GM10248 (cell line): ENCODE measurements at places on chromosomes 1 and 21.

GRCh38 chr21:45856906-45857305, 124.7 kb upstream of the COL6A1 start:
- DNase-seq, result no peak

- no peak for DNase-seq
Observed at GRCh38 chr1:229863651-229864545, 203.1 kb upstream of the GALNT2 start.

- DNase-seq, result no peak
Observed at GRCh38 chr1:28058971-28059878, 29.2 kb downstream of the EYA3 start.

DNA sequence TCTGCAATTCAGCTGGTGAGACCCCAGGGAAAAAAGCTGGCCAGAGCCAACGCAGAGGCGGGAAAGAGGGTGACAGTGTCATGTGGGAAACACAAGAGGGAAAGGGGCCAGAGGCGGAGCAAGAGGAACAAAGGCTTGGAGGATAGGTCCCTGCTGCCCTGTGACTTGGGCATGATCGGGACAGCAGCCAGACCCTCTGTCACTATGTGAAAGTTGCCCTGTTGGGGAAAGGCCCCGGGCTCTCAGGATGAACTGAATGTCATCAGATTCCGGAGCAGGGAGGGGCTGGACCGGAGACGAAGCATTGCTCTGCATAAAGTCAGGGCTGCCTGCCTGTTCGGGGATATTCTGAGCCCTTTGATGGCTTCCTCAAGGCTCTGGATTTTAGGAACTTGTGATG, 5.7 kb upstream of the ELF3 start:
- DNase-seq, result no peak

- no peak for DNase-seq
Observed at GRCh38 chr1:112061056-112061455, 71.6 kb upstream of the KCND3 start.

GRCh38 chr1:224637515-224637914, 21.4 kb downstream of the CNIH3 start:
- DNase-seq, result no peak

- no peak for DNase-seq
Observed at GRCh38 chr1:60274422-60275290, 201.1 kb upstream of the C1orf87 start.

GRCh38 chr1:81023187-81023724, 777.5 kb upstream of the ADGRL2 start:
- DNase-seq, result no peak

GRCh38 chr1:72845381-72845780, 563.0 kb upstream of the NEGR1 start:
- no peak for DNase-seq

- no peak for DNase-seq
Observed at GRCh38 chr1:221437926-221438325, 304.0 kb downstream of the DUSP10 start.

- peak; percentile 9 for DNase-seq
Observed at GRCh38 chr1:197180252-197180878, 33.9 kb upstream of the ASPM start.

- no peak for DNase-seq
Observed at GRCh38 chr1:59057796-59058195, 239.1 kb upstream of the FGGY start.

- DNase-seq, result no peak
Observed at GRCh38 chr1:26848941-26849774, 13.8 kb upstream of the SFN start.

DNA sequence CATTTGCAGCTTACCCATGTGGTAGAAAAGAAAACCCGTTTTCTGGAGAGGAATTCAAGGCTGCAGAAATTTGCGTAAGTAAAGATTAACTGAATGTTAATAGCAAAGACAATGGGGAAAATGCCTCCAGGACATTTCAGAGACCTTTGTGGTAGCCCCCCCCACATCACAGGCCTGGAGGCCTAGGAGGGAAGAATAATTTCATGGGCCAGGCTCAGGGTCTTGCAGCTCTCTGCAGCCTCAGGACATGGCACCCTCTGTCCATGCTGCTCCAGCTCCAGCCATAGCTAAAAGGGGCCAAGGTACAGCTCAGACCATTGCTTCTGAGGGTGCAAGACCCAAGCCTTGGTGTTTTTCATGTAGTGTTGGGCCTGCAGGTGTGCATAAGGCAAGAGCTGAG, 92.7 kb upstream of the ZNF678 start:
- no peak for DNase-seq

GRCh38 chr1:150557813-150558212, 8.6 kb downstream of the ADAMTSL4 start:
- no peak for DNase-seq

- DNase-seq, result no peak
Observed at GRCh38 chr1:96473791-96474434, 247.7 kb upstream of the PTBP2 start.
